ENCODE measurements at places on chromosomes 6 and 20.
A peak's percentile ranks its signal among the peaks of the same experiment; 100 is the strongest.

- no peak for DNase-seq
These were observed 16.8 kb upstream of the SYNDIG1 start for GRCh38 chr20:24452498-24453127.

GRCh38 chr20:3763671-3764601, 3.6 kb downstream of the ADISSP start:
- DNase-seq = no peak

- peak; percentile 31 for DNase-seq
These were observed 199.0 kb downstream of the RNF144B start for GRCh38 chr6:18586133-18586532.

DNA sequence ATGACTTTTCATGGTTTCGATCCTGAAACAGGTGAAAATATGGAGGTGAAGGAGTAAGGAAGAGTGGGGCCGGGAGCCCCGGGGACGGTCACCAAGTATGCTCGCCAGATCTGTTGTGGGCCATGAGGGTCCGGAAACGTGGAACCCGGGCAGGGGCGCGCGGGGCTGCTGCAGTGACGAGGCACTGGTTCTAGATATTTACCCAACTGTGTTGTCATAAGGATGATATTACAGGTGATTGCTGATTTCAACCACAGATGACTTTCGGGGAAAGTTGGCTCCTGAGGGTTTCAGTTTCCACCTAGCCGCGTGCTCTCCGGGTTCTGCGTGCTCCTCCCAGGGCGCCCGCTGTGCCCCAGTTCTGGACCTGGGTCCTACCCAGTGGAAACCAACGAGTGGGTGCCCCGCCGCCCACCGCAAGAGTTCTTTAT, 12.2 kb downstream of the RAET1G start:
- no peak for DNase-seq

DNA sequence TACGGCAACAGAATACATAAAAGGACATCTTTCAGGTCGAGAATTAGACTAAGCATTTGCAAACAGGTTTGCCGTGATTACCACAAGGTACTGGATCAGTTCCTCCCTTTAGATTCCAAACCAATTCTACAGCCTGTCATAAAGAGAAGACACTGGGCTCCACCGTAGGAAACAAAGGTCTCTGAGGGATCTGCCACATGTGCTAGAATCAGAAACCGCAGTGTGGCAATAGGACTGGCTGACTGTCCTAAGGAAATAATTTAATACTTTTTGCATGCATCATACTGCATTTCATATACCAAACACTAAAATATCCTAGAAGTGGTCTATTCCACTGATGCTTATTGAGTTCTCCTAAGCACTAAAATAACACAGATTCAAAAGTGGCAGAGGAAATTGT, 59.2 kb downstream of the POPDC3 start:
- no peak for DNase-seq

DNA sequence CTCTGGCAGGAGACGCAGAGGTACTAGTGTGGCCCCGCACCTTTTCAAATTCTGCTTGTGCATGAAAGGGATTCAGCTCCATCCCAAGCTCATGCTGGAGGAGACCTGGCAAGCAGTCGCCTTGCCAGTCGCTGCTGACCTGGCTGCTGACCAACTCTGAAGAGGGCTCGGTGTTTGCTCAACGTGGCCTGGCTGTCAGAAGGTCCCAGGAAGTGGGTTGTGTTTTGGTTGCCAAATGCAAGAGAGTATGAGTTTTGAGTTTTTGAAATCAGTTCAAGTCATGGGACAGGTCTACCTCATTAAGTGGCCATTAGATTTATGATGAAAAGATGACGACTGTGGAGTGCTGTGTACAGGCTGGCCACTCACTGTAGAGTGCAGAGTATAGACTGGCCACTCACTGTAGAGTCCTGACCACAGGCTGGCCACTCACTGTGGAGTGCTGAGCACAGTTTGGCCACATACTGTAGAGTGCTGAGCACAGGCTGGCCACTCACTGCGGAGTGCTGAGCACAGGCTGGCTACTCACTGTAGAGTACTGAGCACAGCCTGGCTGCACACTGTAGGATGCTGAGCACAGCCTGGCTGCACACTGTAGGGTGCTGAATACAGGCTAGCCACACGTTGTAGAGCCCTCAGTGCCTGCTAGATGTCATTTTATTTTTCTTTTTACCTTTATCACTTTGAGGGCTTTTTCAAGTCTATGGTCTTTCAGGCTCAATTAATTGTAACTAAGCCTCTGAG, 193.9 kb downstream of the ZNF217 start:
- DNase-seq = no peak

DNA sequence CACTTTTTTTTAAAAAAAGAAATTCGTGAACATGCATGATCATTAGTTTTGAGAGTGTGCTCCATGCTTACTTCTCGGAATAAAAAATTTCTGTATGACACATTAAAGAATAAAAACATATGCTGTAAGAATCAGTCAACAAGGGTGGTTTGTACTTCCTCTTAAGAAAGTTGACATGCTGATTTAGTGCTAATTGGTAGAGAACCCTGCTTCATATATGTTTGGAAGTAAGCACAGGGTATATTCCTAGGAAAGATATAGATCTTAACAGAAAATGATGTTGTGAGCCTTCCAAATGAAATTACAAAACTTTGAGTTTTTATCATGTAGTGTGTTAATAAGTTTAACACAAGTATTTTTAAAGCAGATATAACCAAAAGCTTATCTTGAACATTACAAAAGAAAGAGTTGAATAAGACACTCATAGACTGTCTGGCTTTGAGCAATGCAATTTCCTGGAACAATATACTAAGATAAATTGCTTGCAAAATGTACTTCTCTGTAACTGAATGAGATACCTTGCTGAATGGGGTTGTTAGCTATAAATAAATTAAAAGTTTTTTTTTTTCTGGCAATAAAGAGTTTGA, 13.8 kb upstream of the VIP start:
- no peak for DNase-seq

DNA sequence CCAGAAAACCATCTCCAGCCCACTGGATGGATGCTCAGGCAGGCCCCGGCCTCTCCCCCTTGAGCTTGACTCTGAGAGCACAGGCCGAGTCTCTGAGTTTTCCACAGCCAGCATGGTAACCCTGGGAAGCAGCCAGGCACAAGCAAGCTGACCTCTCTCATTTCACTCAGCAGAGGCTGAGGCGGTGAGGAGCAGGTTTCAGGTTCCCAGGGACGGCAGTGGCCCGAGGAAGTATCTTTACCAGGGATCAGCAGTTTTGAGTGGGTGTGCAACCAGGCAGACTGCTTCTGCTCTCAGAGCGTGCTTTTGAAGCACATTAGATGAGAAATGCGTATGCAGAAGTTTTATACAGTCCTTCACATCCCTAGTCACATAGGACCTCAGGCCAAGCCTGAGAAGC, 12.6 kb downstream of the HCK start:
- DNase-seq = no peak

GRCh38 chr6:130632277-130632676, 194.9 kb upstream of the SMLR1 start:
- peak; percentile 78 for DNase-seq

DNA sequence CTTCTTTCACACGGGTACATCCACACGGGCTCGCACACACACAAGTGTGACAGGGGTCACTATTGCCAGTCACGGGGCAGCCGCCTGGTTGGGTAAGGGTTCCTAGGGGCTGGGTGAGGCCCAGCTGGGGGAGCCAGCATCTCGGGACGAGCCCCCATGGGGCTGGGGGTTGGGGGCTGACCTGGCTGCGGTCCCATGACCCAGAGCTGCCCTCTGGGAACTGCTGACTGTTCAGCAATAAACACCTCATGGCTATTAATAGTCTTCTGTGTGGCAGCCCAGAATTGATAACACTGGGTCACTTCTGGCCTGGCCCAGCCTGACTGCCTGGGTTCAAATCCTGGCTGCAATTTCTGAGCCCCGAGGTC, 23.8 kb downstream of the VEGFA start:
- DNase-seq = no peak

DNA sequence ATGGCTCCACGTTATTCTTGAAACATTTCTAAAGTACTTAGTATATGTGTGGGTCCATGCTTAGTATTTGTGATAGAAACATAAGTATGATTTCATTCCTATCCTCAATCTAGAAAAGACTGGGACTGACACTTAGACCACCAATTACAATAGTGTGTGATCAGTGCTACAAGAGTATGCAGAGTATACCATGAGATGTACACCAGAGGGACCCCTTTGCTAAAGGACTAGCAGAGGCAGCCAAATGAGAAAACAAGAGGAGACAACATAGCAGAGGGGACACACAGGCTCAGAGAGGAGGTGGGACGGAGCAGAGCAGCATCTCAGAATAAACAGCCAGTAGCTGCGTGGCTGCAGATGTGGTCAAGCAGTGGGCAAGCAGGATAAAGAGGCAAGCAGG, 21.0 kb downstream of the RMND1 start:
- peak; percentile 5 for DNase-seq

- DNase-seq = no peak
These were observed 21.8 kb downstream of the LMBRD1 start for GRCh38 chr6:69774740-69775584.

- DNase-seq = no peak
These were observed 206.6 kb downstream of the TASP1 start for GRCh38 chr20:13432126-13432525.

- peak; percentile 84 for DNase-seq
These were observed 115.4 kb downstream of the DTNBP1 start for GRCh38 chr6:15547400-15547799.

DNA sequence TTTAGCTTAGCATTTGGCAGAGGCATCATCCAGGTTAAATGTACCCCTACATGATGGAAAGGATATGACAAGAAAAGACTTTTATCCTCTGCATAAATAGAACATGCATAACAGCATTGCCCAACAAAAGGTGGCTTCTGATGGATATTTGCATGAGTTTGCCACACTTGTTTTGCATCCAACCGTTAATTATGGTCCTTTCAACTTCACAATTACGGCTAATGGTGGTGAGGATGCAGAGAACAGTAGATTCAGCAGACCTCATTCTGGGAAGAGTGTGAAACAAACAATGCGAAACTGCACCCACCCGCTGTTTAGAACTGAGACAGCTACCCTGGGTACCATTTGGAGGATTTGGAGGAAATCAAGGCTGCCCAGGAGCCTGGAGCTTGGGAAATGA, 690.9 kb upstream of the CHD6 start:
- DNase-seq = no peak

DNA sequence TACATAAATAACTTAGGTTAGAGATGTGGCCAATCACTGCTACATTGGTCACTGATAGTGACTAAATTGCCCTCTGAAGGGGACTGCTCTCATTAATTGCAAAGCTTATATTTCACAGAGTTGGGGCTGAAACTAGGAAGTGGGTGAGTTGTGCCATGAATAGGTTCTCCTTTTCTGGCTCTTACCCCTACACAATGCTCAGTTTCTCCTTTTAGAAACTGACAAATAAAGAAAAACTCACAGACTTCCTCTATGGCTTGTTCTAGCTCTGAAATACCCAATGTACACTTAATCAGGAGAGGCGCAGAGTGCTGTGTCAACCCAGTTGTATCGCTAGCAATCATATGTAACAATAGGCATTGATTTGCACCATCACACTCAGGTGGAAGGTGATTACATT, 41.2 kb upstream of the PROKR2 start:
- DNase-seq = no peak

GRCh38 chr6:123829302-123829953, 25.8 kb downstream of the NKAIN2 start:
- no peak for DNase-seq

DNA sequence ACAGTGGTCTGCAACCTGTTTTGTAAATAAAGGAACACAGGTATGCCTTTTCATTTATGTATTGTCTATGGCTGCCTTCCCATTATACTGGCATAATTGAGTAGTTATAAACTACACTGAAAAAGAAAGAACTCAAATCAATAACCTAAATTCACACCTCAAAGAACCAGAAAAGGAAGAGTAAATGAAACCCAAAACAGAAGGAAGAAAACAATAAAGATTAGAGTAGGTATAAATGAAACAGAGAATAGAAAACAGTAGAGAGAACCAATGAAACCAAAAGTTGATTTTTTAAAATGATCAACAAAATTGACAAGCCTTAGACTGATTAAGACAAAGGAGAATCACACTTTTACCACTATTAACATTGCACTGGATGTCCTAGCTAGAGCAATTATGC, 34.7 kb downstream of the FAM184A start:
- no peak for DNase-seq

- DNase-seq = no peak
These were observed 58.3 kb upstream of the CARMIL1 start for GRCh38 chr6:25220857-25221256.

GRCh38 chr6:139308286-139308916, 16.6 kb upstream of the TXLNB start:
- no peak for DNase-seq

- DNase-seq = no peak
These were observed 3.4 kb downstream of the PAQR8 start for GRCh38 chr6:52365317-52365716.

GRCh38 chr20:43977252-43977651, 62.6 kb downstream of the TOX2 start:
- DNase-seq = no peak

DNA sequence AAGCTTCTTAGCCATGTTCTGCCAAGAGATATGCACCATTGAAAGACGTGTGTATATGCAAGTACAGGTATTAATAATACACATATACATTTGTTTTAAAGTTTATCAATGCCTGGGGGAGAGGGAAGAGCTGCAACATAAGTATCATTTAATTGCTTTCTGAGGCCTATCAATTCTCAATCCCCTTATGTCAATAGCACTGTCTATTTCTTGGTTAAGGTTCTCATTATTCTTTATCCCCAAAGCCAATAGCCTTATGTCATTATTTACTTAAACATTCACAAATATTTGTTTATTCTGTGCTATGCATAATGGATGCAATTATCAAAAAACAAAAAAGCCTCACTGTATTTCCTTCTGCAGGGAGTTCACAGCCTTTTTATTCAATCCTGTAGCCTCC, 350.3 kb upstream of the KCNQ5 start:
- DNase-seq = peak; percentile 39

All from DMS53 (cell line).